ENCODE measurements at places on chromosomes 4 and X.

GRCh38 chr4:138406876-138407275 is 164.7 kb upstream of the SLC7A11 start:
- no peak for DNase-seq

- DNase-seq, result no peak
These were observed 104.5 kb upstream of the MAOA start for GRCh38 chrX:43551590-43551989.

- DNase-seq, result no peak
These were observed 41.5 kb upstream of the ZXDA start for GRCh38 chrX:57951666-57952319.

GRCh38 chrX:152942077-152942442 is 44.2 kb downstream of the ZNF185 start:
- DNase-seq, result no peak

DNA sequence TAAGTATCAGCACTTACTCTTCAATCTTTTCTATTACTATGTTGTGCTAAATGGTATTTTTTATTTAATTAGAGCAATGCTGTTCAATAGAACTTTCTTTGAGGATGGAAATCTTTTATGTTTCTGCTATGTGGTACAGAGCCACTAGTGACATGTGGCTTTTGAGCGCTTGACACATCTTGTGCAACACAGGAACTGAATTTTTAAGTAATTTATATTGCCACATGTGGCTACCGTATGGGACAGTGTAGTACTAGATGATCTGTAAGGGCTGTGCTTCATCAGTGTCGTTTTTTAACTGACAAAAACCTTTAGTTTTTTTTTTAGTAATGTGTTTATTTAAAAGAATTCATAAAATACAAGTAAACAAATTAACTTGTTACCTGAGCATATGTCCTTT is 22.4 kb downstream of the HPRT1 start:
- no peak for DNase-seq
